ENCODE measurements at places on chromosomes 4 and X.

DNA sequence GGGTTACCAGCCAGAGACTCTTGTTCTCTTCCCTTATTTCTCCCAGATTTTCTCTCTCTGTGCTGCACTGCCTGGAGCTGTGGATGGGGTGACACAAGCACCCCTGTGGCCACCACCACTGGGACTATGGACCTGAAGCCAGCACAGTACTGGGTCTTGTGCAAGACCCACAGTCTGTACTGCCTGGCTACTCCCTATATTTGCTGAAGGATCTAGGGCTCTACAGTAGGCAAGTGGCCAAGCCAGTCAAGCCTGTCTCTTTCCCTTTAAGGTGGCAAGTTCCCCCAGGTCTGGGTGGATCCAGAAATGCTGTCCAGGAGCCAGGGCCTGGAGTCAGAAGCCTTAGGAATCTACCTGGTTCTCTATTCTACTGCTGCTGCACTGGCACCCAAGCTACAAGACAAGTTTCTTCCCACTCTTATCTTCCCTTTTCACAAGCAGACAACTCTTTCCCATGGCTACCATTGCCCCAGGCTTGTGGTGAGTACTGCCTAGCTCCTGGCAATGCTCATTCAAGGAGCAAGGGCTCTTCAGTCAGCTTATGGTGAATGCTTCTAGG is 28.4 kb upstream of the CT47A1 start:
- DNase-seq: no peak

- DNase-seq: no peak
These were observed 29.6 kb downstream of the PBDC1 start for GRCh38 chrX:76202471-76202870.

- DNase-seq: no peak
These were observed 38.4 kb upstream of the SCOC start for GRCh38 chr4:140335076-140335475.

DNA sequence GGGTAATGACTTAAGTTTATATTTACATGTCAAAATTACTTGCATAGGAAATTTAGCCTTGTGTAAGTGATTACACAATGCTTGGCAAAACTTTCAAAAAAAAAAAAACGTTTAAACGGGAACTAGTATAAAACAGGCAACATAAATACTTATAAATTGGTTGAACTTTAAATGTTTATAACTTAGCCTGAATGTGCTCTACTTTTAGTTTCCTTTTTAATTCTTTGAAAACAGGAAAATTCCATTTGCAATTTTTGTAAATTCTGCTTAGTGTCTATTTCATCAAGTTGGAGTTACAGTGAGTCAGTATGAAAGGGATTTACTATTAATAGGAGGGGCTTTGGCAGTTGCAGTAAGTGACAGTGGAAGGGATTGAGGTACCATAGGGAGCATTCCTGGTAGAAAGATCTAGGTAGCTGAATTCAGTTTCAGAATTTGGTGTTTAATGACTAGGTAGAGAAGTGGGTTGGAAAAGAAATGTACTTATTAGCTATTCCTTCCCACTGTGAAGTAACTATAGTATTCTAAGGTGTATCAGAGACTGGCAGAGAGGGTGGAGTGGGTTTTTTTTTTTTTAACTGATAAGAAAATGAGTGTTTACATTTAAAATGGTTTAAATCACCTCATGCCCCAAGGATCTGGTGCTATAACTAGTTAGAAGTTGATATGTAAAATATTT is 2.8 kb downstream of the STAG2 start:
- peak; percentile 2 for DNase-seq

- DNase-seq: peak; percentile 9
These were observed 28.1 kb upstream of the HPRT1 start for GRCh38 chrX:134431894-134432293.

- DNase-seq: no peak
These were observed 89.2 kb downstream of the TMEM144 start for GRCh38 chr4:158299459-158300007.

DNA sequence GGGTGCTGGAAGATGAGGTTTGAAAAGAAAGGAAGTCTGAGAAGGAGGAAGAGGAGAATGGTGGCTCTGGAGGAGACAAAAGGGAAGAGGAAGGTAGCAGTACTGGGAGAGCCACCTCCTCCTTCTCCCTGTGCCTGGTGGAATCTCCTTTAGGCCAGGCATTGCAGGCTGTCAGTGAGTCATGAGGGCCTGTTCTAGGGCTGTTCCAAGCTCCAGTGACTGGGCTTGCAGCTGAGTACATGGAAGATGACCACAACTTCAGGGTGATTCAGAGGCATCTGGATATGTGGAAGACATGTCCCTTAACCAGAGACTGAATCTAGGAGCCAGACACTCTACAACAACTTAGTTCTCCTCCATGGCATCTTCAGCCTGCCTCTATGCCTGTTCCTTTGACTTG is 107.8 kb downstream of the EFNB1 start:
- DNase-seq: no peak

DNA sequence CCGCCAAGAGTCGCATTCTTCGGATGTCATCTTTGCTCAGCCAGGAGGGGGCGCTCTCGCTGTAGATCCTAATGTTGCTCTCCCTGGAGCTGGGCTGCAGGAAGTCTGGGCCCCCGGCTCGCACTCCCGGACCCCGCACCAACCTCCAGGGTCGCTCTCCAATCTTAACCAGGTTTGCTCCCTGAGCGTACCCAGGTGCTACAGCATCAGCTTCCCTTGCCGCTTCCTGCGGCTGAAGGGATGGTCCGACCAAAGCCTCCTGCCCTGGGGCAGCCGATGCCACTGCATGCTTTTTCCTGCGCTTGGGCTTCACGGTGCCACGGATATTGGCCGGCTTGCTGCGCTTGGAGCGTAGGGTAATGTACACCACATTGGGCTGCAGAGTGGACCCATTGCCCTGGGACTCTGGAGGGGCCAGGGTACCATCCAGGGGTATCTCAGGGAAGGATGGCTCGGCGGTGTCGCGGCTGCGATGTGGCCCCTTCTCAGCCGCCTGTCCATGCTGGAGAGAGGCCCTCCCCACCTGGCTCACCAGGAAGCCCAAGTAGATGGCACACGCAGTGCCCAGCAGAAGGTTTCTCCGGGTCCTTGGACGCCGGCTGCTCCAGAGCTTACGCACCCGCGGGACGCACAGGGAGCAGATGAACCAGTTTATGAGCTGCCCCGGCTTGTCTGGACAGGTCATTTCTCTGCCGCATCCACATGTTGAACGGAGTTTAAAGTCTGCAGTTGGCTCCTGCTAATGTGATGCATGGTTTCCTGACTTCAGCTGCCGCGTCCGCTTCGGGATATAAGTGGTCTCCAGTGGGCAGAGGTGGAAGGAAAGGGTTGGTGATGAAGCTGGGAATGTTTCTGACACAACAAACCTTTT is 1.9 kb downstream of the GASK1B start:
- DNase-seq: no peak

DNA sequence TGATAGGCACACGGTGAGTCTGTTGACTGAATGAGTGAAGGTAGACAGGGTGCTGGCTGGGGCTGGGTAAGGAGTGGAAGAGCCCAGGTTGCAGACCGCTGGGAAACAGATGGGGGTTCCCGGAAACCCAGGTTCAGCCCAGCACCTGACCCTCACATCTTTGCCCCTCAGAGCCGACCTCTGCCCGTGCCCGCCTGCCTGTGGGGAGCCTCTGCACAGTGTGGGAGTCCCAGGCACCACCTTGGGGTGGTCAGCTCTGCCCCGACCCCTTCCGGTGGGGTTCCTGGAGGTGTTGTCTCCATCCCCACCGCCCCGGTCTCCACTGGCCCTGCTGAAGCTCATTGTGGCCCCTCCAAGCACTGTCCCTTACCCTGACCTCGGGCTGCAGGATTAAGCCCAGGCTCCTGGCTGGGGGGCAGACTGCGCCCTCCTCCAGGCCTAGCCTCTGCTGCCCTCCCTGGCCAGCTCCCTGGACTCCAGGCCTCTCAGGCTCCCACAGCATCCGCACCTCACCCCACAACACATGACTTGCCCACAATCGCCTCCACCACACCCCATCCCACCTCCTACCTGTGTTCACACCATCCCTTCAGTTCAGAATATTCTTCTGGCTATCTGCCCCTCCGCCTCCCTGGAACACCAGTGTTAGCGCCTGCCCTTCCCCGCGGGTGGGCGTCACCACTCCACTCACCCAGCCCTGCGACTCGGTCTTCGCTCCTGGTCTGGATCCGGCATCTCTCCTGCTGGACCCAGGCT is 21.4 kb downstream of the HMX1 start:
- no peak for DNase-seq

Data from SJSA1 (cell line).